ENCODE measurements at places on chromosomes 3 and 15. TPM values are rescaled to one million over a fixed set of nuclear protein-coding genes. Genes with fewer than 3 reads are reported as not detected.

DNA sequence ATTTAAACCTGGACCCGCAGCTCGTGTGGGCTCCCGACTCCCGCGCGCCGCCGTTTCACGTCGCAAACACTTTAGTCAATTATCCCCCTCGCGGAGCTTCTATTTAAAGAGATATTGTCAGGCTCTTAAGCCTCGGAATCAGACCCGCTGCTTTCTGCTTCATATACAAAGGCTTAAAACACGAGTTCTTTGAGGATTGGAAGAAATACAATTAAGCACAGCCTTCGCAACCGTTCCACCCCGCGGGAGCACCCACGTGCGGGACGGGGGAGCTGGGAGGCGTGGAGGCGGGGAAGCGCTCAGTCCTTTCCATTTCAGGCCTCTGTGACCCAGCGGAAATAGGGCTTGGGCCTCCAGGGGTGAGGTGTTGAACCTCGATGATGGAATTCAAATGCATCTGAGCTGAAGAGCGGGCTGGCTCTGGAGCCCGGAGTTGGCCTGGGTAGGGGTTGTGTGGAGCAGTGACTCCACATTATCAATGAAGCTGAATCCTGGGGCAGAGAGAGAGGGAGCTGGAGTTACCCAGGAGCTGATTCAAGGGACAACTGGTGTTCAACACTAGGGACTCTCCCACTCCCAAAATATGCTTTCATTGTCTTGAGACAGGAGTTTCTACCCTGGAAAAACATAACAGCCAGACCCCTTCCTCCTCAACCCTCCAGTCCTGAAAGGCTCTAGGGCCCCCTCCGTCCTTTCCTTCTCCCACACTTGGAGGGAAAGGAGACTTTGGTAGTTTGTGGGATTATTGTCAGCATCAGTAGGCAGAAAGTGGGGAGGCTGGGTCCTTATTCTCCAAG lies 2.4 kb downstream of the ANKRD63 start:
- DNase-seq, result no peak
- no peaks in the 10 kb centered on the region for H3K36me3 ChIP-seq
- H3K4me3 ChIP-seq, result no peak overlapping the region
- no peaks in the 10 kb centered on the region for H3K27me3 ChIP-seq
- H3K4me1 ChIP-seq, result peaks cover 17% of the 10 kb centered on the region

TMA7 gene
- total RNA-seq, result 75.6 TPM

DNA sequence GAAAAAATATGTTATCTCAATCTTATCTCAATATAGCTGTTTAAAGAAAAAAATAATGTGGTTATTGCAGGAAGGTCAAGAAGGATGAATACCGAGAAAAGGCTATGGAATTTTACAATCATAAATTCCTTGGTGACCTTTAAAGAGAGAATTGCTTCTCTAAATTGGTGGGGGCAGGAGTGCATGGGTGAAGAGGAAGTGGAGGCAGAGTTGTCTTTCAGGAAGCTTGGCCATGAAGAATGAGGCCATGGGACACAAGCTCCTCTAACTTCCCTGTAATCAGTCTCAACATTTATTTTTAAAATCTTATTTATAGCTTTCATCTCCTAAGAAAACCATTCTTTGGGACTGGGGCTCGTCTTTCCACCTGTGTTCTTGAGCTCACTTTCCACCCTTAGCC lies 22.4 kb upstream of the ALDH1A2 start:
- H3K36me3 ChIP-seq, result no peaks in the 10 kb centered on the region
- H3K27ac ChIP-seq, result no peak overlapping the region
- no peak overlapping the region for H3K4me3 ChIP-seq
- DNase-seq, result no peak
- H3K4me1 ChIP-seq, result no peaks in the 10 kb centered on the region
- no peaks in the 10 kb centered on the region for H3K27me3 ChIP-seq

DNA sequence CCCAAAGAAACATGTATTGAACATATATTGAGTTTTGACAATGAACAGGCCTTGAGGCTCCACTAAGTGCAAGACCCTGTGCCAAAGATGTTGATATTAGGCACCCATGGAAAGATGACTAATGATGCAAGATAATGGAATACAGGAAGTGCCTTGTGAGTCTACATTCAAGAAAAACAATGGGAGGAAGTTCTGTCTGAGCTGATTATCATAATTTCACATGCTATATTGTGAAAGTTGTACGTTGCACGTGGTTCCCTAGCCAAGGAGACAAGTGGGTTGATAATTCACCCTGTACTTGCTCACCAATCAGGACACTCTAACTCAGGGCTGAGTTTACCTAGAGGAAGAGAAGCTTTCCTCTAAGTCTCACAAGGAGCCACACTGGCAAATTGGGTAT lies 186.9 kb upstream of the STAC start:
- no peaks in the 10 kb centered on the region for H3K4me1 ChIP-seq
- no peaks in the 10 kb centered on the region for H3K27me3 ChIP-seq
- DNase-seq, result no peak
- no peak overlapping the region for H3K27ac ChIP-seq

- no peak overlapping the region for H3K4me3 ChIP-seq
- H3K27me3 ChIP-seq, result no peaks in the 10 kb centered on the region
- H3K36me3 ChIP-seq, result no peaks in the 10 kb centered on the region
- H3K4me1 ChIP-seq, result no peaks in the 10 kb centered on the region
Measured at GRCh38 chr3:182308328-182308727, 485.0 kb upstream of the ATP11B start.

DNA sequence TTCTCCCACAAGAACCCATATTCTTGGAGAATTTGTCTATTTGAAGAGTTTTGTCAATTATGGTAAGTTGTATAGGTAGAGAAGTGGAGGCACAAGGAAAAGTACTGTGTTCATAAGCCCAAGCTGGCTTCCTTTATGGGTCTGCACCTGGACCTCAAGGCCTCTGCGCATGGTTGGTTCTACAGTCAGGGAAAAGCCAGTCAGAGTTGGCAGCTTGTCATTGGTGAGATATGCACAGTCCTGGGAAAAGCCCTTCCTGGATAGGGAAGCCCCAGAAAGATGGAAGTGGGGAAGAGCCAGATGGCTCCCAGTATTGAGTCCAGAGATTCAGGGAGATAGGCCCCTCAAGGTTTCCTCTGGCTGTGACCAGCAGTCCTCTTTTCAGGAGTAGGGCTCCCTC lies 15.8 kb downstream of the BOC start:
- no peak for DNase-seq
- no peaks in the 10 kb centered on the region for H3K27me3 ChIP-seq
- no peak overlapping the region for H3K27ac ChIP-seq

HOMER2 gene
- 59.2 TPM for total RNA-seq

DNA sequence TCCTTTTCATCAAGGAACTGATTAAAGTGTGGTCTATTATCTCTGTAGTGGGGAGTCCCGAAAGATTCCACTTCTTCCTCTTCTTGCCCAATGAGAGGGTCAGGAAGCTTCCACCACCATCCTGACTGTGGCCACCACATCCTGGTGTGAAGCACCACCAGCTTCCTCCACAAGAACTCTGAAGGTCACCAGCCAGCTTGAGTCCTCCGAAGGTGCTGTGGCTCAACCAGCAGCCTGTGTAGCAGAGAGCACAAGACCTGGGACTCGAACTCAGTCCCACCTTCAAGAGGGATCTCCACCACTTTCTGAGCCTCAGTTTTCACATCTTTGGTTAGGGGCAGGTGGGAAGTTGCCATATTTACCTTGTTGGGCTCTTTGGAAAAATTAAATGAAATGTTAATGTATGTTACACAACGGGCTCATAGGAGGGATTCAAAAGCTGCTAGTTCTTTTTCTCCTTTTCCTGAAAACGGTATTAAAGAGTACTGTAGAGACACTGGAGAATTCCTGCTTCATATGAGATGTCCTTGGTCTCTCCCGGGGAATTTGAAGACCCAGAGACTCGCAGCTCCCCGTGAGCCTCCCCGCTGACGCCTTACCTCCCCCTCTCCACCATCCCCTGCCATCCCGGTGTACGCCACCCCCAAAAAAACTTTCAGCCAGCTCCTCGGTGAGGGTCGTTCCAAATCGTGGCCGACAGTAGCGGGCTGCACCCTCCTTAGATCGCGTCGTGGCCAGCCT lies 816 bp upstream of the ACAN start:
- no peak for DNase-seq
- H3K36me3 ChIP-seq, result no peaks in the 10 kb centered on the region
- H3K4me3 ChIP-seq, result no peak overlapping the region
- no peak overlapping the region for H3K27ac ChIP-seq

GPR149 gene
- not detected for total RNA-seq

SKOR1 gene
- total RNA-seq, result 0.09 TPM

LEKR1 gene
- not detected for total RNA-seq

PLSCR5 gene
- total RNA-seq, result not detected

DNA sequence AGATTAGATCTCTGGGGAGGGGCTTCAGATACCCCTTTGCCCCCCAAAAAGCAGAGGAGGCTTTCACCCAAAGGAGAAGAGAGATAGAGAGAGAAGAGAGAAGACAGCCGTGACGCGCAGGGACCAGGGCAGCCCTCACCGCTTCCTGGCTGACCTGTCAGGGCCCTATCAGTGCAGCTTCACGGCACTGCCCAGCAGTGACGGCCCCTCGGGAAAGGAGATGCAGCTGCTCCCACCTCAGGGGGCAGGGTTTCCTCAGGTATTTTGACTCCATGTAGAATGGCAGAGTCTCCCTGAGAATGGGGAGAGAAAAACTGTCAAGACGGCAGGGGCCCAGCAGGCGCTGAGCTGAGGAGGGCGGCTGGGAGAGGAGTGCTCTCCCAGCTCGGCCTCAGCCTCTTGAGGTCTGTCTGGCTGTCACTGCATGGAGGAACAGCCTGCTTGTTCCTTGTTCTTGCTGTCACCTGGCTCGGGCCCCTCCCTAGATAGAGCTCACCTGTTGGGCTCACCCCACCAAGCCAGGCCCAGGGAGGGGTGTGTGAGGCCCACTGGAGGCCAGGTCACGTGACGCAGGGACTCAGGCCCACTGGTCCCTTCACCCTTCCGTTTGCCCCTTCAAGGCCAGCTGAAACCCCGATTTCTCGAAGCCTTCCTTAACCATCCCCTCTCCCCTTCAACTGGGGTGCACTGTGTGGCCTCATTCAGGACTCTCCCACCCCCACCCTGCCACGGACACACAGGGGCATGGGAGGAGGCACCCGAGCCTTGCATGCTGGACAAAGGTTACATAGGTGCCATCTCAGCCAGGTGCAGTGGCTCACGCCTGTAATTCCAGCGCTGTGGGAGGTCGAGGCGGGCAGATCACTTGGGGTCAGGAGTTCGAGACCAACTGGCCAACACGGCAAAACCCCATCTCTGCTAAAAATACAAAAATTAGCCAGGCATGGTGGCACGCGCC lies 28.2 kb downstream of the LOXL1 start:
- H3K36me3 ChIP-seq, result no peaks in the 10 kb centered on the region
- no peaks in the 10 kb centered on the region for H3K27me3 ChIP-seq
- DNase-seq, result no peak
- no peaks in the 10 kb centered on the region for H3K4me1 ChIP-seq
- no peak overlapping the region for H3K4me3 ChIP-seq

DNA sequence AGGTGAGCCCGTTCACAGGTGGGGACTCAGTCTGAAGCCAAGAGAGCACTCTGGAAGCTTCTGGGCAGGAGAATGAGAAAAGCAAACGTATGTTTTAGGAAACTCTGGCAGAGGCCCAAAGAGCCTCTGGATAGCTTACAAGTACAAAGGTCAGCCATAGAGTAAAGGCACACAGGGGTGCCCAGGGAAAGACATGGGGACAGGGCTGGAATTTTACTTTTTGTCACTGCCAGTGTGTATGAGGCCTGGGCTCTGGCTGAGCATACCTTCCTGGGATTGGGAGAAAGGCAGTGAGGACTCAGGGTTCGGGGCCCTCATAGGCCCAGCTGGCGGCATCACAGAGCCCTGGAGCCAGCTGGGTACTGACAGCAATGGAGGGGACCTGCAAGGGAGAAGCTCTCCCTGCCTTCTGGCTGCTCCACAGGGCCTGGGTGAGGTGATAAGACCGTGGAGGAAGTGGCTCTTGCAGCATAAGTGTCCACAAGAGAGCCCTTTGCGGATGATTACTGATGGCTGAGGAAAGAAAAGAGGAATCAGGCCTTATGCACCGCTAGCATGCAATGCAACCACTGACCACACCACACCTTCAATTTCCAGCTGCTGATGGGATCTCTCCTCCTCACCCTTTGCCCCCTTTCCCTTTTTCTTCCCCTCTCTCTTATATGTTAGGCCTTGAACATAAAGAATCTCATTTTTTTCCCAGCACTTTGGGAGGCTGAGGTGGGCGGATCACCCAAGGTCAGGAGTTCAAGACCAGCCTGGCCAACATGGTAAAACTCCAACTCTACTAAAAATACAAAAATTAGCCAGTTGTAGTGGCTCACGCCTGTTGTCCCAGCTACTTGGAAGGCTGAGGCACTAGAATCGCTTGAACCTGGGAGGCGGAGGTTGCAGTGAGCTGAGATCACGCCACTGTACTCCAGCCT lies 25.1 kb upstream of the BCL2L10 start:
- H3K4me3 ChIP-seq, result no peak overlapping the region
- DNase-seq, result peak; percentile 38
- no peaks in the 10 kb centered on the region for H3K36me3 ChIP-seq
- no peaks in the 10 kb centered on the region for H3K4me1 ChIP-seq
- H3K27me3 ChIP-seq, result no peaks in the 10 kb centered on the region

DNA sequence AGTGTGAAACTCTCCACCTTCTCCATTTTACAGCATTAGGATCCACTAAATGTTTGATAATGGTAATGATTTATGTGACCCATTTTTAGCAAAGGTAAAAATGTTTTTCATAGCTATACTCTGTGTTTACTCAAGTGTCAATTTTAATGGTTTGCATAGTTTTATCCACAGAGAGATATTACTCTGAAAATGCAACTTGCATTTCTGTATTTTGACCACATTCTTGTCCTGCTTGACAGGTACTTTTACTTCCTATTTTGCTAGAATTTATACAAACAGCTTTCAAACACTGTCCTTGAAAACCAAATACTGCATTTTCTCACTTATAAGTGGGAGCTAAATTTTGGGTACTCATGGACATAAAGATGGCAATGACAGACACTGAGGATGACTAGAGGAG lies 62.9 kb downstream of the SERPINI1 start:
- no peaks in the 10 kb centered on the region for H3K27me3 ChIP-seq
- H3K36me3 ChIP-seq, result no peaks in the 10 kb centered on the region
- H3K4me3 ChIP-seq, result no peak overlapping the region
- no peak overlapping the region for H3K27ac ChIP-seq

GRCh38 chr15:80823995-80824394 lies 44.8 kb downstream of the CEMIP start:
- H3K4me1 ChIP-seq, result no peaks in the 10 kb centered on the region
- no peak overlapping the region for H3K27ac ChIP-seq
- no peak overlapping the region for H3K4me3 ChIP-seq
- no peak for DNase-seq

DNA sequence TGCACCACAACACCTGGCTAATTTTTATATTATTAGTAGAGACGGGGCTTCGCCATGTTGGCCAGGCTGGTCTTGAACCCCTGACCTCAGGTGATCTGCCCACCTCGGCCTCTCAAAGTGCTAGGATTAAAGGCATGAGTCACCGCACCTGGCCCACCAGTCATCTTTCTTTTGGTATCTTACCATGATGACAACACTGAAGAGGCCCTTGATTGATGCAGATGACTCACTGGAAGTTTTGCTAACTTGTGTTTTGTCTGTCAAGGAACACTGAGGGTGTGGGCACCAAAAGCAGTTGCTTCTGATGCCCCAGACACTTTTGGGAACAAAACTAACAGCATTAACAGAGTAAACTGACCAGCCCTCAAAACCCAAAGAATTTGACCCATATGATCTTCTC lies 88.3 kb downstream of the MYO5A start:
- no peak overlapping the region for H3K27ac ChIP-seq
- H3K4me3 ChIP-seq, result no peak overlapping the region
- no peaks in the 10 kb centered on the region for H3K27me3 ChIP-seq
- H3K36me3 ChIP-seq, result no peaks in the 10 kb centered on the region

- H3K27ac ChIP-seq, result no peak overlapping the region
- H3K27me3 ChIP-seq, result no peaks in the 10 kb centered on the region
- no peak for DNase-seq
- H3K4me3 ChIP-seq, result no peak overlapping the region
- no peaks in the 10 kb centered on the region for H3K36me3 ChIP-seq
Measured at GRCh38 chr3:191240486-191240885, 41.4 kb downstream of the OSTN start.

All from right lobe of liver (tissue), 6 donors.